ENCODE measurements at places on chromosomes 6 and 20.

DNA sequence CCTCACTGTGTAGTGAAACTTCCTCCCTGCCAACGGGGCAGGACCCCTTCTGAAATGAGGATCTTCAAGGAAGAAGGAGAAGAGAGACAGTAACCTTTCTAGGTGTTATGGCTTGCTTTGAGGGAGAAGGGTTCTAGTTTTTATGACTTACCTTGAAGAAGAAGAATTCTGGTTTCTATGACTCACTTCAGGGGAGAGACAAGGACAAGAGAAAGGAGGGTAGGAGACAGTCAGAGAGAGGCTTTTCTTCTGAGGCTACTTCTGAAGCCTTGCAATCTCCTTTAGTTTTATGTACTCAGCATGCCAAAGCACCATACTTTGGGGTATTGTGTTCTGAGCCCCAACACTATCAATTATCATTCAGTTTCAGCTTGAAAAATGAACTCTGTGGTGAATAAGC lies 25.8 kb upstream of the IBTK start:
- DNase-seq = no peak

DNA sequence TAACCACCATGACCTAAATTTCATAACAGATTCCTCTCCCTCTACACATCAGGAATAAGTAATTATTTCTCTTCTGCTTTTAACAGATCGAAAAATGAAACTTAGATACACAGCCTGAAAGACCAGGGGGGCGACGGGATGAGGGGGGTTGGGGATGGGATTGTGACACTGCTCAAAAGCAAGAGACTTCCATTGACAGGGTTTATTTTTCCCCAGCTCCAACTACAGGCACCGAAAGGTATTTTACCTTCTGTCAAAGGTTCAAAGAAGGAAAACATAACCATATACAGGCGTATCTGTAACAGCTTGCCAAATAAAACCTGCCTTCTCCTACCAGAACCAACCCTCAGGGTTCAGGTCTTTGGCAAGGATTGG lies 1.3 kb downstream of the EPHA7 start:
- DNase-seq = no peak

- DNase-seq = no peak
These were observed 245.0 kb downstream of the GMPR start for GRCh38 chr6:16483315-16483875.

- no peak for DNase-seq
These were observed 35.1 kb downstream of the MYT1 start for GRCh38 chr20:64199395-64199794.

GRCh38 chr6:125899726-125900182 lies 56.8 kb upstream of the HINT3 start:
- no peak for DNase-seq

DNA sequence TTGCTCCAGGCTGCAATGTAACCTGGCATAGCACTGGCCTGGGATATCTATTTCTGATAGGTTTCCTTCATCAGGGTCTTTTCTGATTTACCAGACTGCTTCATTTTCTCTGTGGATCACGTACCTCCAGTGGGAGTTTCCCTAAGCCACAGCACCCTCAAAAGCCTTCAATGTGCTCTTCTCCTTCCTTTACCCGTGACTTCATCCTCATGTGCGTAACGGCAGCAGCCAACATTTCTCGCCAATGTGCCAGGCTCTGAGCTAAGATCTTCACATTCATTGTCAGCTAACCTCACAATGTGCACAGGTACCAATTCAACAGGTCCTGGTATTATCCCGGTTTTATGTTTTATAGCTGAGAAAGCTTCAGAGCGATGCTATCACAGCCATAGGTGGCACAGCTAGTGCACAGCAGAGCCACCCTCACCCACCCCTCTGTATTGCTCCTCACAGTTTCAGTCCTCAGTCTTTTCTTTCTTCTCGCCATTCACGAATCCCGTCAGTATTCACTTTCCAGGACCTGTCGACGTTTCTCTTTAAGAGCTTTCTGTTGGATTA lies 58.2 kb downstream of the TNFAIP3 start:
- no peak for DNase-seq

- DNase-seq = no peak
These were observed 177.7 kb downstream of the DLL1 start for GRCh38 chr6:170113141-170113540.

GRCh38 chr6:25181923-25182322 lies 97.3 kb upstream of the CARMIL1 start:
- no peak for DNase-seq

- DNase-seq = no peak
These were observed 441.4 kb downstream of the BCKDHB start for GRCh38 chr6:80547827-80548226.

- no peak for DNase-seq
These were observed 21.0 kb upstream of the GCLC start for GRCh38 chr6:53565886-53566285.

GRCh38 chr6:158115508-158115907 lies 52.6 kb downstream of the SERAC1 start:
- DNase-seq = no peak

- no peak for DNase-seq
These were observed 5.1 kb upstream of the BPI start for GRCh38 chr20:38298768-38299288.

DNA sequence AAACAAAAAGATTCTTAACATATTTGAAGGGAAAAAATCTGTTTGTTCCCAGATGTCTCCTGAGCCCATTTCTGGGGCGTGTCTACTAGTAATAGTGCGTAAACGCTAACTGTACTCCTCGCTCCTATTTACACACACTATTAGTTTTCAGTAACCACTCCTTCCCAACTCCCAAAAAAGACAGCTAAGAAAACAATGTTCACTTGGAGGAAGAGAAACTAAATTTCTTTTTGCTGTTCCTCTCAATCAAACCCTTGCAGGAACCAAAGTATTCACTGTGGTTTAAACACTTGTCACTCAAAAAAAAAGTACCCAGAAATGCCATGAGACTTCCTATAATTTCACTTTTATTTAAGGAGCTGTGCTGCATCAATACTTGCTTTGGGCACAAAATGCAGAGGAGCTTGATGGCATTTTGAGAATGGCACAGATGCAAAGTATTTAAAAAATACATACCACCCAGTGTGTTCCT lies 118.2 kb downstream of the BACH2 start:
- DNase-seq = no peak

DNA sequence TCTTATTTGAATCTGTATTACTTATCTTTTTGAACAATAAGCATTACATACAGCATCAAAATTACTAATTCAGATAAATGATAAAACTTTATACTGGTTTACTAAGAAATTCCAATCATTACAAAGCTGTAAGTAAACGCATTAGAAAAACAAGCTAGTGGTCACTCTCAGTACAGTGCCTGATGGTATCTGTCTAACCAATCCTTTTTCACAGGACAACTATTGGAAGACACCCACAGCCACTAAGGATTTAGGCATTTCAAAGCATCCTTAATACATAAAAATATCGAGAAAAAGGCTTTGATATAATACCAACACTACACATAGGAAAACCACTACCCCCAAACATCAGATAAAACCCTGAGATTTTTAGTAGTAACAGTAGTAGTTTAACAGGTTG lies 2.6 kb downstream of the CD164 start:
- no peak for DNase-seq

GRCh38 chr6:134936931-134937330 lies 13.0 kb downstream of the ALDH8A1 start:
- DNase-seq = no peak

- no peak for DNase-seq
These were observed 111.2 kb upstream of the CST7 start for GRCh38 chr20:24837781-24838450.

GRCh38 chr6:4352322-4352669 lies 216.9 kb upstream of the ECI2 start:
- no peak for DNase-seq
